ENCODE measurements at places on chromosomes 7 and 10. TPM values are rescaled to one million over a fixed set of nuclear protein-coding genes. Genes with fewer than 3 reads are reported as not detected.

The LFNG gene
- 6.0 TPM for total RNA-seq

The ADRA2A gene
- not detected for total RNA-seq

DNA sequence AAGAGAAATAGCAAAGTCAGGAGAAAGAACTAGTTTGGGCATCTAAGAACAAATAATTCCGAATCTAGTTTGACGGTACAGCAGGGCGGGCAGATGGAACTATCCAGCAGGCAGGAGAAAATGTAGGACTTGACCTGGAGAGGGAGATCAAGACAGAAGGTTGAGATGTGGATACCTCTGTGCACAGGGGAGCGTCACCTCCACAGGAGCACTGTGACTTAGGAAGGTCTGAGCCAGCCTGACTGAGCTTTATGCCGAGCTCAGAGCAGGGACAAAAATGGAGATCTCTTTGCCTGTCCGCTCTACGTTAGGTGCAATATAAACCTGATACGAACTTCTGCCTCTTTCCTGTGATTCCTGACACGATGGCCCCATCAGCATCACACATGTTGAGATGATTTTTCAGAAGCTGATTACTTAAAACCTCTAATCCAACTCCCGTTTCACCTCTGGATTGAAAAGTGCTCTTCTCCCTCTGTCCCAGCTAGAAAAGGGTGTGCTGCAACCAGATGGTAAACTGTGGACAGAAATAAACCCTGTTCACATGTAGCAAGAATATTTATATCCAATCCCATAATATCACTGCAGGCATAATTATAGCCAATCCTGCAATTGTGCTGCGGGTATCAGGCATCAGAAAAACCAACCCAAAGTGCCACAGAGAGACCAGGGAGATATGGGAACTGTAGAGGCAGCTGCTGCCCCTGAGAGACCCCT lies 13.6 kb upstream of the SORBS1 start:
- DNase-seq: no peak

DNA sequence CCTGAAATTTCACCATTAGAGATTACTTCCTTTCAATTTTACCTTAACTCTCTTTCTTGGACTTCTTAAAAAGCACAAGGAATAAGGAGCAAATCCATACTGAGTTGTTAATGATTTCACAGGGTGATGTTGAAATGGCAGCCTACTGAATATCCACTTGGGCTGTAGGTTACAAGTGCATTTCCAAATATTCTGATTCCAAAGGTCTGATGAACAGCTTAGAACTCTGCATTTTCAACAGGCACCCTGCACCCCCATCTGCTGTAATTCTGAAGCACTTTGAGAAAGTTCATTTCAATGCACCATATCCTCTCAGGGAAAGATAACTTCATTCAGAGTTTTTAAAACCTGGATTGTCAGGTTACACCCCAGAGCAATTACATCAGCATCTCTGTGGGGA lies 368.4 kb downstream of the KCNMA1 start:
- DNase-seq: no peak

- no peak for DNase-seq
Observed at GRCh38 chr7:114242992-114243507, 171.6 kb upstream of the FOXP2 start.

DNA sequence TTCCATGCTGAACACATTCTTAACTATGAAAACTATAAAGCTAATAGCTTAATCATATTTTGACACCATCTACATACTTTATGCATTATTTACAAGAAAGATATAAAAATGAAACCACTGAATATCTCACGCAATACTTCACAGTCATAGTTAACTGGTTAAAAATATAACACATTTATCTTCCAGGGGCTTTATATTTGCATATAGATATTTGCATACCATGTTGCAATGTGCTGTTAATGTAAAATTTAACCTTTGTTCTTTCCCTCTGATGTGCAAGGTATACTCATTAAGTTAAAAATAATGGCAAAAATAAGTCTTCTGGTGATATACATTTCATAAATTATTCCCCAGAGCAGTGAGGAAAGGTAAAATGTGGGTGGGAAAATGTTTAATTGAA lies 76.9 kb upstream of the MGMT start:
- no peak for DNase-seq

DNA sequence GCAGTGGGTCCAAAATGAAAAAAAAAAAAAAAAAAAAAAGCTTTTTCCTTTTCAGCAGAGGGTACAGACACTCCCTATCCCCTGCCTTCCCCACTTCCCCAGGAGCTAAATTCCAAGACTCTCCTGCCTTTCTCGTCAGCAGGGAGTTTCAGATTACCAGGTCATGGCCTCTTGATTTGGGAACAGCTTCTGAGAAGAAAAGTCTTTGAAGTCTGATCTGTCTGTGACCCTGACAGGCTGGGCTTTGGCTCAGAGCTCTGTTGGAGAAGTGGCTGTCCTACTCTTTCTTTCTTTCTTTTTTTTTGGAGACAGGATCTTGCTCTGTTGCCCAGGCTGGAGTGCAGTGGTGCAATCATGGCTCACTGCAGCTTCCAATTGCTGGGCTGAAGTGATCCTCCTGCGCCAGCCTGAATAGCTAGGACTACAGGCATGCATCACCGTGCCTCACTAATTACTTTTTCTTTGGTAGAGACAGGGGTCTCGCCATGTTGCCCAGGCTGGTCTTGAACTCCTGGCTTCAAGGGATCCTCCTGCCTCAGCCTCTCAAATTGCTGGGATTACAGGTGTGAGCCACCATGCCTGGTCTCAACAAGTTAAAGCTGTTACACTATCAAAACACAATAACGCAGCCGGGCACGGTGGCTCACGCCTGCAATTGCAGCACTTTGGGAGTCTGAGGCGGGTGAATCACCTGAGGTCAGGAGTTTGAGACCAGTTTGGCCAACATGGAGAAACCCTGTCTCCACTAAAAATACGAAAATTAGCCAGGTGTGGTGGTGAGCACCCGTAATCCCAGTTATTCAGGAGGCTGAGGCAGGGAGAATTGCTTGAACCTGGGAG lies 59.9 kb downstream of the COL26A1 start:
- DNase-seq: no peak

DNA sequence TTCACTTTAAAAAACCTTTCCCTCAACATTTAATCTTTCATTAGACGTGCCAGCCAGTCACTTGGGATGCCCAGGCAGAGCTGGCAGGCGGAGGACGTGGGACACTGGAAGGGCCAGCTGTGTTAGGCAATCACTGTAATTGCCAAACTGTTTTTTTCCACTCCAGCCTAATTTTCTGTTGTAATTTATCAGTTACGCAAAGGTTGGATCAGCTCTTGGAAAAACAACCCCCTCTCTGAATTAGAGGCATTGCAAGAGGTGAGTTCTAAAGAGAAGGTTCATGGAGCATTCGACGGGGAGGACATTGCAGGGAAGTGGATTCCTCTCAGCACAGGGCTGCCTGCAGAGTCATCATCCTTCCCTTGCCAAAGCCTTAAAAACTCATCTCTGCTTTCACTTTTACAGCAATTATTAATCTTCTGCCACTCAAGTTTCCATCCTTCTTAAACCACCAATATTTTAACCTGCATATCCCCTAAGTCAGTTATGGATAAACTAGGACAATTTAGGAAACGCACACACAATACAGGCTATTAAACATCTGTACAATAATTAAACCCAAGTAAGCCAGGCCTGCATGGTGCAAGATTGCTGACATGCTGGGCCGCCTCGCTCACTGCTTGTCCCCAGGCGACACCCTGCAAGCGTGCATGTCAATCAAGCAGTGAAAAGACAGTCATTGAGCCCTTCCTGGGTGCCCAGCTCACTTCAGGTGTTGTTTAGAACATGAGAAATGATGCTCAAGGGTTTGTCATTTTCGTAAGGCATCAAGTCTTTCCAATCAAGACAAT lies 272.3 kb upstream of the RNF32 start:
- DNase-seq: no peak

DNA sequence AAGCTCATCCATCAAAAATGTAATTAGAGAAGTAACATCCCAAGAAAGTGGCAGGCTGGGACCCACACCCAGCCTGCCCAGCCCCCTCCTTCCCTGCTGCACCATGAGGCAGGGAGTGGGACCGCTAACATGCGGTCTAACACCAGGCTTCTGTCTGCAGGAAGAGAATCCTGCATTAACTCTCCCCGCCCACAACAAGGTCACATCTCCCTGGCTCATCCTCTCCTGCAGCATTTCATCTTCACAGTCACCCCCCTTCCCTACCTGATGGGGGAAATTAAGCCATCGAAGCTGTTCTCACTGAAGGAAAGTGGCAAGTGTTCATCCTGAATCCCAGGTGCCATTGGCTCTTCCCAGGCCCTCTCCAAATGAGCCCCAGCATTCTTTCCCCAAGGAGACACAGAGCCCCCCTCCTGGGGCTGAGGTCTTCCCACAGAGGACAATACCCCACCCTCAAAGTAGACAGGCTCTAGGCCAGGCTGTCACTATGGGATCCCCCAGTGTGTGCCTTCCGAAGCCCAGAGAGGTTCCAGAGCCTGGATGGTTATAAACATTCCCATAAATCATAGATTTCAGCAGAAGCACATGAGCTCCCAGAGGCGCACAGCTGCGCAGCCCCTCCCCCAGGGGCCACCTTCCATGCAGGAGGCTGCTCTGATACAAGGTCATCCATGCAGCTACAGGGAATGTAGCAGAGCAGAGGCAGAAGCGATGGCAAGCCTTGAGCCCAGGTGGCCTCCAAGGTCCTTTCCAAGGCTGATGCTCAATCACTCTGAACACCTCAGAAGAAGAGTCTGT lies 148.0 kb downstream of the OAT start:
- no peak for DNase-seq

DNA sequence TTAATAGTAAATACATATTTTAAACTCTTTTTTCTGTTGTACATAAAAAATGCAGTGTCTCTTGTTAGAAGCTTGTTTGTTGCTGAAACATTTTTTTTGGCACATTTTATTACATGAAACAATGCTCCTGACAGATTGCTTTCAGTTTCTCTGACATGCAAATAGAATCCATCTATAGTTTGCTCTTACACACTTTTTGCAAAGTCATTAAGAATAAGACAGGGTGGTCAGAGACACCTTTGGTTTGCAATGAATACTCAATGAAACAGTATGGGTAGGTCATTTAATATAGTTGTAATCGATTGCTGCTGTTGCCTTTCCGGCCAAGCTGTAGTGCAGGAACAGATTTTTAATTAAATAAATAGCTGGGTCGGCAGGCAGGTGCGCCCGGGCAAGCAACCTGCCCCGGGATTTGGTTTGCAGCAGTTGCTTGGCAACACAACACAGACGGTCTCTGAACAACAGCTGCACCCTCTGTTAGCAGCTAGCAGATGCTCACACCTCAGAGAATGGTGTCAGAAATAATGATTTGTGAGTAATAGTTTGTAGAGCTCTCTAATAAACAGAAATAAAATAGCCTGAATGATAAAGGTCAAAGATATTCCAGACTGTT lies 115.7 kb upstream of the CACNA2D1 start:
- no peak for DNase-seq

Measured in MG63 (cell line).